T-helper 1 cell treated with Interleukin-12 subunit alpha and Interleukin-12 subunit beta and Interleukin-4 antibody, amounts not matched to agents 30 ng/mL and 1 ng/mL, for 36 hours (primary cell): ENCODE measurements at places on chromosomes 11 and 22. TPM values are rescaled to one million over a fixed set of nuclear protein-coding genes. Genes with fewer than 3 reads are reported as not detected.

OR5J2 gene
- total RNA-seq: not detected in 2 replicates

SYT12 gene
- total RNA-seq: not detected in 2 replicates

POU2AF3 gene
- total RNA-seq: not detected in 2 replicates

TSPAN18 gene
- 44.9 and 45.8 TPM in 2 replicates for total RNA-seq

SLC29A2 gene
- total RNA-seq: 6.1 and 6.8 TPM in 2 replicates

NOX4 gene
- total RNA-seq: not detected in 2 replicates

OR5A2 gene
- not detected in 2 replicates for total RNA-seq

CSRP3 gene
- total RNA-seq: not detected in 2 replicates

RIC3 gene
- 7.7 and 8.3 TPM in 2 replicates for total RNA-seq
